ENCODE measurements at places on chromosomes 4 and X.

GRCh38 chr4:147730333-147730732 lies 1.6 kb upstream of the ARHGAP10 start:
- DNase-seq: no peak

GRCh38 chrX:56763556-56764152 lies 34.6 kb downstream of the NBDY start:
- DNase-seq: peak; percentile 72

GRCh38 chr4:186161138-186161537 lies 30.2 kb upstream of the CYP4V2 start:
- no peak for DNase-seq

GRCh38 chrX:44227991-44228390 lies 115.5 kb downstream of the EFHC2 start:
- no peak for DNase-seq

DNA sequence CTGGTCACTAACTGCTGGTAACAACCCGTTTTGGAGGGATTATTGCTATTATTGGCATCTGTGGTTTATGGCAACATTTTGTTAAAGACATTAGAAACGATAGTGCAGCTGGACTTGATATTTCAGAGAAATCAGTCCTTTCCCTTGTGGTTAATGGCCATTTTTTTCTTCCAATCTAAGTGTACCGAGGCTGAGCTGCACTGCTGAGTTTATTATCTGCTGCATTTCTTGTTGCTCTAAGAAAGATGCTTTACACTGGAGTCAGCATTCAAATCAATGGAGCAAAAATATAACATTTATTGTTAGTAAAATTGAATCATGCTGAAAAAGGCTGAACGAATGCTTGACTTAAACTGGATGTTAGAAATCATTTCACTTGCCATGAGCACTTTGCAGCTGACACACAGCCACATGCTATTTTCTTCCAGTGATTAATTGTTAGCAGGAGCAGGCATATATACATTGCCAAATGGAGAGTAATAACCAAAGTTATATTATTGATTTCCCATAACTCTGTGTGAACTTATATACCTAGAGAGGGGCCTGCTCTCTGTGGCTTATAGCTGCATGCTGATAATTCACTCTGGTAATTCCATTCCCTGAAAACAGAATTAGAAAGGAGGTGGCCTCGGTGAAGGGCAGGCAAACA lies 66.5 kb upstream of the TTC29 start:
- DNase-seq: no peak

GRCh38 chrX:73563738-73564068 lies 706 bp downstream of the CHIC1 start:
- DNase-seq: no peak

GRCh38 chrX:133550665-133551485 lies 135.6 kb upstream of the GPC4 start:
- no peak for DNase-seq

DNA sequence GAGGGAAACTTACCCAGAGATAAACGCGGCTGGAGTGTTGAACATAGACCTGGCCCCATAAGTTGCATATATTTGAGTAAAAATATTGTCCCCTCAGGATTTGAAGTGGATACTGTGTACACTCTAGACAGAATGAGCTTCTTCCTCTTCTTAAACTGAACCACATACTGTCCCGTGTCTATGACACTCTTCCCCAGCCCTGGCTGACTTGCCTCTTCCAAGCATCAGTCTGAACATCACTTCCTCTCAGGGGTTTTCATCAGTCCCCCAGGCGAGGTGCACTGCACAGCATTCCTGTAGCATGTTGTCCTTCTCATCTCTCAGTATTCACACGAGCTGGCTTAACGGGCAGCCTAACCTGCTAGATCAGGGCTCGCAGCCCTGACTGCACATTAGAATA lies 80.5 kb upstream of the TMEM150C start:
- DNase-seq: no peak

- no peak for DNase-seq
Observed at GRCh38 chr4:78423790-78424189, 127.8 kb upstream of the ANXA3 start.

DNA sequence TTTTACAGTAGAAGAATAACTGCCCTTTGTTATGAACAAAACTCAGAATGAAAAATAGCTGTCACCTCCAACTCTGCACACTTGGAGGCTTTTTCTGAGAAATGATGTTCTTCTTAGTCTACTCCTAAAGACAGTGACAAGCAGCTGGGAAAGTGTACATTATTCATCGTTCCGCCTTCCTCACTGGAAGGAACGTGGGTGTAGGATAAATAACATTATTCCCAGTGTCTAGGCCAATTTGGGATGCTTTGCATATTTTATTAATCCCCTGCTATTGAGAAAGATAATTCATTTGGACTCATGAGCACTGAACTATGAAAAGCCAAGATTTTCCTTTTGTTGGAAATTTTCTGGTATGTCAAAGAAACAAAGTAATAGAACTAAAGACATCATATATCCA lies 87.8 kb downstream of the VCX2 start:
- no peak for DNase-seq

DNA sequence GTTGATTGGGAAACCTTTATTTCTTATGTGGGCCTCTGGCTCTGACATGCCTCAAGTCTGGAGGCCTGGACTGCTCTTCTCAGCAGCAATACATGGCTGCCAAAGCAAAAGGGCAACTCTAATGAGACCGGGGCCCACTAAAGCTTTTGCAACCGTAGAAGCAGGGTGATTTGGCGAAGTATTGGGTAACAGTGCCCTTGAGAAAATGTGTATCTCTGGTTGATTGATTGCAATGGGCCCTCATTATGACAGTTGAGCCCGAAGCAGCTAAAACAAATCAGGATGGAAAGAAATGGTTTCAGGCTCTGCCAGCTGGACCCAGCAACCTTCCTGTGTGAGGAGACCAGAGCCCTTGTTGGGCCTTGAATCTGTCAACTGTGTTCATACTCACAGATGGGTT lies 73.4 kb downstream of the CLCN4 start:
- no peak for DNase-seq

- DNase-seq: no peak
Observed at GRCh38 chr4:83389756-83390505, 55.3 kb upstream of the HPSE start.

- DNase-seq: no peak
Observed at GRCh38 chr4:55363691-55364351, 17.8 kb downstream of the SRD5A3 start.

DNA sequence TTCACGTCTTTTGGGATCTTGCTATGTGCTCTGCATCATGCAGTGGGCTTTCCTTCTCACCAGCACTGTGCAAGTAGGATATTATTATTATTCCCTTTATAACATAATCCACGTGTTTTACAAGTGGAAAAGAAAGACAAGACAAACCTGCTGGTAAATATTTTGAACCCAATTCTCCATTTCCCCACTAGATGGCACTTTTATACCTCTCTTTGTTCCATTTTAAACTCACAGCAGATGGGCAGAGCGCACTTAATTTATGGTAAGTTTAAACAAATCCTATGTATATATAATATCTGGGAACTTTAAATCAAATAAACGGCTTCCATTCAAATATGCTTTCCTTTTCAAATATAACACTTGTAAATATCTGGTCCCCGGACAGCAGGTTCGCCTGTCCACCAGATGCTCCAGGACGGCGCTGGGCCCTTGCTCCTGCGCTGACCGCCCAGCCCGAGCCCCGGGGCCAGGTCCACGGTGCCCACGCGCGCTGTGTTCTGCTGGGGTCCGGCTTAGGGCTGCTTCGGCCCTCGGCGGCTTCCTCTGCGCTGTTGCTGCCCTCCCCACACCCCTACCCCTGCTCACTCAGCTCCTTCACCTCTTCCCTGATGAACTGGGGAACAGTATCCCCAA lies 31.1 kb downstream of the F11 start:
- no peak for DNase-seq

Data from T-helper 9 cell (primary cell).